ENCODE measurements at places on chromosomes 6 and 20. TPM values are rescaled to one million over a fixed set of nuclear protein-coding genes. Genes with fewer than 3 reads are reported as not detected.
A peak's percentile ranks its signal among the peaks of the same experiment; 100 is the strongest.

DNA sequence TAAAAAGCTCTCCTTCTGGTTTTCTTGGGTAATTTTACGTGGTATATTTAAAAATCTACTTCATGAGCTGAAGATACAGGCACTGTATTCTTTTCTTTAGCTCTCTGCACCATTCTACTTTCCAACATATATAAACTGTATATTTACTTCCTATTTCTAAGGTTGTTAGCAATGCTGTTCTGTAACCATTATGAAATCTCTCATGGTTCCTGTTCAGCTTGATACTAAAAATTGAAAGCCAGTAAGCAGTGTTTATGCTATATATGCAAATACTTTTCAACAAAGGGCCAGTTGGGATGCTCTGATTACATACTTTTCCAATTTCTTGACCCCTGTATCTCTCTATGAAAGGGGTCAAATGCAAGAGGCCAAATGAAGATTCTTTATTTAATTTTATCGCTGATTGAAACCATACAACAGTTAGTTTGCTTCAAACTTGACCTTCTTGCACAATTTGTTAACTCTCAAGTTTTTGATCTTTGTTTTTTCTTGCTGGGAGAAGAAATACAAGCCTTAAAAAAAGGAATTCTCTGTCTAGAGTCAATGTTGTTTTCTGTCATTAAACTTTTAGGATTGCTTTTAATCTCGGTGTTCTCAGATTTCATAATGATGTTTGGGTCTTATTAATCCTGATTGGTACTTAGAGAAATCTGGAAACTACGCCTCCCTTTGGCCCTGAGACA is 223.2 kb downstream of the PRL start:
- DNase-seq: no peak

KCNK17 gene
- not detected for total RNA-seq

DNA sequence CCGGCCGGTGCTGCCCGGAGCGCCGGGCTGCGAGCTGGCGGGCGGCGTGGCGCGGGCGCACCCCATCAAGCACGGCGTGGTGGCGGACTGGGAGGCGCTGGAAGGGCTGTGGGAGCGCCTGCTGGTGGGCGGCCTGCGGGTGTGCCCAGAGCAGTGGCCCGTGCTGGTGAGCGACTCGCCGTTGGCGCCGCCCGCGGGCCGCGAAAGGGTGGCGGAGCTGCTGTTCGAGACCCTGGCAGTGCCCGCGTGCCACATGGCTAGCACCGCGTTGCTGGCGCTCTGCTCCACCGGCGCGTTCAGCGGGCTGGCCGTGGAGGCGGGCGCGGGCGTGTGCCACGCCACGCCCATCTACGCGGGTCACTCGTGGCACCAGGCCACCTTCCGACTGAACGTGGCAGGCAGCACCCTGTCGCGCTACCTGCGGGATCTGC is 517 bp downstream of the ACTL10 start:
- DNase-seq: peak; percentile 96

- DNase-seq: no peak
Measured at GRCh38 chr6:28531479-28532128, 5.9 kb downstream of the GPX5 start.

DNA sequence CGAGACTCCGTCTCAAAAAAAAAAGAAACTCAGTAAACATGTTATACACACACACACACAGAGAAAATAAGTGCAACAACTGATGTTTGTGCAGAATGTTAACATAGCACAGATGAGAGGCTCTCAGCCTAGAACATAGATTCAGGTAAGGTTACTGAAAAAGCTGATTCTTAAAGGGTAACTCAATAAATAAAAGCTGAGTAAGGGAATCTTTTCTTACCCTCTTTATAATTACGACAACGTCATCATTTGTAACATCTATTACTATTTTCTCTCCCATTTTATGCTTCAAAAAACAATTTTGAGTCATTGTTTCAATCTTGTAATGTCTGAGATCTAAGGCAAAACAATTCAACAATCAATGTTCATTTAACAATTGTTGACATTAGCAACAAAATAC is 644.8 kb downstream of the RFPL4B start:
- no peak for DNase-seq

ABT1 gene
- total RNA-seq: 11.6 TPM

DNA sequence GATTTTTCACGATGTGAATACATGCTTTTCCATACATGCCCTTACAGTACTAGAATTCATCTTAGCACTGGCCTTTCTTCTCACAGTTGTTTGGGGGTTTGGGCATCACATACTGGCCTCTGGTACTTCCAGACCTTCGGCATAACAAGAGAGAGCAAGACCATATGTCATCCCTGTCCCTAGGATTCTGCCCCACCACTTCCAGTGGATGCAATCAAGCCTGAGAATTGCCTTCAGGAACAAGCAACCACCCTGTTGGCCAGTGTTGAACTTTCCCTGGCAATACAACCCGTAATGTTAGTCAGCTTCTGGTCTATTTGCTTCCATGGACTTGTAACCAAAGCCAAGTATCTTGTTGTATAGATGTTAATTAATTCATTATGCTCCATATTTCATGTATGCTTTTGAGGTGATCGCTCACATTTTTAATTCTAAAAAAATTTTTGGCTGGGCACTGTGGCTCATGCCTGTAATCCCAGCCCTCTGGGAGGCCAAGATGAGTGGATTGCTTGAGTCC is 15.4 kb upstream of the SLPI start:
- no peak for DNase-seq

DNA sequence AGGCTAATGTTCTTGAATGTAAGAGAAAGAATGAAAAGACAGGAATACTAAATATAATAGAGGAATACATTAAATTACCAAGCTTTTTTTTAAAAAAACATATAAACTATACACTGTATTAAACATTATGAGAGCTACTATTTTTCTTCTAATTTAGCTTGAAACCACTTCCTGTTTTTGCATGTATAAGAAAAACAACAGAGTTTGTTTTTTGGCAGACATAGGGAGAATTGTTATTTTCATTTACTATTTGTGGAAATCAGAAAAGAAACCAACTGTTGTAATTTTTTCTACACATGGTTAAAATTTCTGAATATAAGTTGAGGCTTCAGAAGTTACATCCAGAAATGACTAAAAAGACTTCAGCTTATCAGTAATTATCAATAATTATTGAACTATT is 991.8 kb upstream of the GJE1 start:
- no peak for DNase-seq

DNA sequence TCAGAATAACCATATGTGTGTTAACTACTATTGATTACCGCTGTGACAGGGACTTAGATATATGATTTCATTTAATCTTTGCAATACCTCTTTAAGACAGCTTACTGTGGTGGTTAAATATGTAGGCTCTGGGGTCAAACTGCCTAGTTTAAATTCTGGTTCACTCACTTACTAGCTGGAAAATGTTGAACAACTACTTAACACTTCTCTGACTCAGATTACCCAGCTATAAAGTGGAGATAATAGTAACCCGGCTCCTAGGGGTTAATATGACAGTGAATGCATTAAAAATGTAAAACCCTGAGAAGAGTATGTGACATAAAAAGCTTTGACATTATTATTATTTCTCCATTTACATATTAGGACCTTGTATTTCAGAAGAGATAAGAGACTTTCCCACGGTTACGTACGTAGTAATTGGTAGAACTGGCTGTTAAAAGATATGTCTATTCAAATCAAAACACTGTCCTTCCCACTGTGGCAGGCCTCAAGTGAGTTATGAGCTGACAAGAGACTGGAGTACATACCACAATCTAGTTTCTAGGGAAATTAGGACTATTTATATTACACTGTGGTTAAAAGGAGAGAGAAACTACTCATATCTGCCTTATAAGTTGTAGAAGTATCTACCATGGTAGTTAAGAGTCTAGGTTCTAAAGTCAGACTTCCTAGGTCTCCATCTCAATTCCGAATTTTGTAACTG is 4.4 kb upstream of the PLCB1 start:
- no peak for DNase-seq

GRCh38 chr6:14274546-14275492 is 157.2 kb downstream of the CD83 start:
- no peak for DNase-seq

All from osteoblast (primary cell).